ENCODE measurements at places on chromosomes 2 and 18.

DNA sequence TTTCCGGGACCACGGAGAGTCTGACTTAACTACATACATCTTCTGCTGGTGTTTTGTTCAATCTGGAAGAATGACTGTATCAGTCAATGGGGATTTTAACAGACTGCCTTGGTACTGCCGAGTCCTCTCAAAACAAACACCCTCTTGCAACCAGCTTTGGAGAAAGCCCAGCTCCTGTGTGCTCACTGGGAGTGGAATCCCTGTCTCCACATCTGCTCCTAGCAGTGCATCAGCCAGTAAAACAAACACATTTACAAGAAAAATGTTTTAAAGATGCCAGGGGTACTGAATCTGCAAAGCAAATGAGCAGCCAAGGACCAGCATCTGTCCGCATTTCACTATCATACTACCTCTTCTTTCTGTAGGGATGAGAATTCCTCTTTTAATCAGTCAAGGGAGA lies 23.1 kb downstream of the ICOS start:
- DNase-seq = no peak

DNA sequence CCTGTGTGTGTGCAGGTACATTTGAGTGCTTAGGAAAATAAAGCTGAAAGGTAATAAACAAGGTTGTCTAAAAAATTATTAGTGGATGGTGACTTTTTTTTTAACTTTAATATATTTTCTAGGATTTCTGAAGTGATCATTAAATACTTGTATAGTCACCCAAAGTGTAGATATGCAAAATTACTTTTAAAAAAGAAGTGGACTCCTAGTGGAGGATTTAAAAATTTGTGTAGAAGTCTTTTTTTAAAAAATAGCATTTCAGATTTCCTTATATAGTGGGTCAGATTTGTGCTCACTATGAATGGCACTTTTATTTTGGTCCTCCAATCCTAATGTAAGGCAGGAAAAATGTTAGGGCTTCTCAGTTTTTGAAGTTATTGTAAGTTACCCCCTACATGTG lies 3.9 kb downstream of the GORASP2 start:
- no peak for DNase-seq

- DNase-seq = no peak
Observed at GRCh38 chr2:48016225-48017019, 110.1 kb upstream of the FBXO11 start.

DNA sequence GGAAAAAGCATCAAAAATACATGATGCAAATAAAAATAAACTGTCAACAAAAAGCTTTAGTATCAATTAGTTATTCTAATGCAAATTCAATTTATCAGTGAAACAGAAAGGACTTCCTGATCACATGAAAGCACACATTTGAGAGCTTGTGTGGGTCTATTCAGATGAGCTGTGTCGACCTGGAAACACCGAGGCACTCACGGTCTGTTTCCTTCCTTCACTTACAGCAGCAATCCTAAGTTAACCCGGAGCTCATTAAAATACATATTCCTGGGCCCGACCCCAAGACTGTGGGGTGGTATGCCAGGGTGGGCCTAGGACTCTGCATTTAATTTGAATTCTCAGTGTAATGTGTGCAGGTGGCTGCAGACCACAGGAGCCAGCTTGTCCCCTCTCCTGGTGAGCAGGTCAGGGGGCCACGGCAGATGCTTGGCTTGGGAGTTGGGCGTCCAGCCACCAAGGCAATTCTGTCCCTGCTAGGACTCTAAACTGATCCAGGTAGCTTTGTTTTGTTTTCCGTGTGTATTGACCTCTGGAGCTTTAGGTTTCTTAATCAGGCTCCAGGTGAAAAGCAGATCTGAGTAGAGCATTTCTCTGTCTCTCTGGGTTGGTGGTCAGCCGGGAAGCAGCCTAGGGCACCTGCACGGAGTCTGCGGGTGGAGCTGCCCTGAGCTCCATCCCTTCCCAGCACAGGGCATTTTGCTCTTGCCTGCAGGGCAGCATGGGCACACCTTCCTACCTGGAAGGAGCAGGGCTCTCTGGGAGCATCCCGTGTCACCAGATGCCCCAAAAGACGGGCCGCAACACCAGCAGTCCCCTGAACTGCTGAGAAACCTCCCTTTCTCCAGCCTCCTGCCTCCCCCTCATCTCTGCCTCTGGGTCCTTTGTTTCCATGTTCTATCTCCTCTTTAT lies 9.0 kb downstream of the MBP start:
- DNase-seq = no peak

DNA sequence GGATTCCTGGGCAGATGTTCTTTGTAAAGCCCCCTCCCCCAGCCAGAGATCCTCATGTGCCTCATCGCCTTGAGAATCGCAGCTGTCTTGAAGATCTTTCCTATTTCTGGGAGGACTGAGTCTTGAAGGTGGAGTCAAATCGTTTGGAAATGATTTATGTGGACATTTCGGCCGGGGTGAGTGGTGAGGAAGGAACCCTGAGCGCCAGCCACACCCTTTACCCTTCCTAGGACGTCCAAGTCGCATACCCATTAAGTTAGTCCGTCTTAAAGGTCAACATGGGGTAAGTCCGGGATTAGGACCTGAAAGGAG lies 84.9 kb upstream of the ZCCHC2 start:
- no peak for DNase-seq

GRCh38 chr2:215451012-215451756 lies 15.3 kb upstream of the FN1 start:
- DNase-seq = no peak
